ENCODE measurements at places on chromosomes 4 and X.

DNA sequence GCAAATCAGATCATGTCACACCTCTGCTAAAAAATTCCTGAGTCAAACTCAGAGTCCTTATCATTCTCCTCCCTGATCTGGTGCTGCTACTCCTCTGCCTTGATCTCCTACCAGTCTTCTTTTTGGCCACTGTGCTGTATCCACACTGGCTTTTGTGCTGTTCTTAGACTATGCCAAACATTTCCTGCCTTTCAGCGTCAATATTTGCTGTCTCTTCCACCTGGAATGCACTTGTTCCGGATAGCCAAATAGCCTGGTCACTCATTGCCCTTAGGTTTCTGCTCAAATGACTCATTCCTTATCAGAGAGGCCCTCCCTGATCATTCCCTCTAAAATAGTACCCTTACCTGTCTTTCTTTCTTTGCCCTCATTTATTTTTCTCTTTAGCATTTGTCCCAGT is 24.4 kb upstream of the RP2 start:
- peak; percentile 5 for DNase-seq

GRCh38 chr4:64727960-64728359 is 318.7 kb upstream of the TECRL start:
- no peak for DNase-seq

DNA sequence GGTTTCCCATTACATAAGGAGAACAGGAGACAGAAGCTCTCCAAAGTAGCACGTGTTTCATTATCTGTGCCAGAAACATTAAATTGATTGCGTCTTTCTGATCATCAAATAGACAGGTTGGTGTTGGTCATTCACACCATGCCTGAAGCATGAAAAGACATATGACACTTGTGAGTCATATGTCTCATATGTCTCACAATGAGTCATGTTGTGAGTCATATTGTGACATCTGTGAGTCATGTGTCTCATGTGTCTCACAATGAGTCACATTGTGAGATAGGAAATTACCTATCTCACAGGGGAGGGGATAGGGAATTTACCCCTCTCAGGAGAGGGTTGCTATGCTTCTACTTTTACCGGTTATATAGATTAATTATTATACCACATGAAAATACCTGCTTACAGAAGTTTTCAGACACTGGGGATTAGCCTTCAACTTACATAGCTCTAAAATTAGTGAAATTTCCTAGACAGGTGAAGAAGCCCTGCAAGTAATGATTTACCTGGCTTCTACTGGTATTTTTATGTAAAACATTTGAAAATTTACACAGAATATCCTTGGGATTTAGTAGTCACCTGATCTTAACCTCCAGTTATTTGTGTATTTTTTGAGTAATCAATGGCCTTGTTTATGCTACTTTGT is 80.8 kb downstream of the NPFFR2 start:
- no peak for DNase-seq

GRCh38 chr4:181688432-181688831 is 554.8 kb upstream of the TENM3 start:
- no peak for DNase-seq

DNA sequence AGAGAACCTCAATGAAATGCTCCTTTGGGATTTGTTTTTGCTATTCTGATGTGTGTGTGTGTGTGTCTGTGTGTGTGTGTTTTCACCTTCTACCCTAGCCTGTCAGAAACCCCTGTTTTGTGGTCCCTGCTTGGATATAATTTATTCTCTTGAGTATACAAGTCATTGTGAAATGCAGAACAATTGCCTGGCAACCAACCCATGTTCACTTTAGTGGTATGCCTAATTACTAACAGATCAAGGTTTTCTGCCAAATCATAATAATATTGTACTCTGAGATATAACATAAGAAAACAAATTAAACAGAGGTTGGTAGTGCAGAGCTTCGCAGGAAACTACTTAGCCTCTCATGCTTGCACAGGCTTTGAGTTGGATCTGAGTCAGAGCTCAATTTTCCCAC is 7.0 kb upstream of the TET2 start:
- DNase-seq, result no peak

DNA sequence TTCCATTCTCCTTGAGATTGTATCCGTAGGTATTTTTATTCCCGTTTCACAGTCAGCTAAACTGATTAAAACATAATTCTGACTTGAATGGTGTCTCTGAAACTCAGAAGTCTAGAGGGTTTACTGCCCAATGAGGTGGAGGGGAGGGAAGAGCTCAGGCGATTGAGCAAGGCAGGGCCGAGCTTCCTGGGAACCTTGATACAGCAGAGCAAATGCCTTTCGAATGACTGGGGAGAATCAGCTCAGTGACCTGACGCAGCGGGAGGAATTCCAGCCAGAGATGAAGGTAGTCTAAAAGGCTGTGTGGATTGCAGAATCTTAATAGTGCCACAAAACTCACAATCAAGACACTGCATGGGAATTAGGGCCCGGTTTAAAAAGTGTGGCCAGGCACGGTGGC is 233.6 kb downstream of the EVC2 start:
- no peak for DNase-seq

DNA sequence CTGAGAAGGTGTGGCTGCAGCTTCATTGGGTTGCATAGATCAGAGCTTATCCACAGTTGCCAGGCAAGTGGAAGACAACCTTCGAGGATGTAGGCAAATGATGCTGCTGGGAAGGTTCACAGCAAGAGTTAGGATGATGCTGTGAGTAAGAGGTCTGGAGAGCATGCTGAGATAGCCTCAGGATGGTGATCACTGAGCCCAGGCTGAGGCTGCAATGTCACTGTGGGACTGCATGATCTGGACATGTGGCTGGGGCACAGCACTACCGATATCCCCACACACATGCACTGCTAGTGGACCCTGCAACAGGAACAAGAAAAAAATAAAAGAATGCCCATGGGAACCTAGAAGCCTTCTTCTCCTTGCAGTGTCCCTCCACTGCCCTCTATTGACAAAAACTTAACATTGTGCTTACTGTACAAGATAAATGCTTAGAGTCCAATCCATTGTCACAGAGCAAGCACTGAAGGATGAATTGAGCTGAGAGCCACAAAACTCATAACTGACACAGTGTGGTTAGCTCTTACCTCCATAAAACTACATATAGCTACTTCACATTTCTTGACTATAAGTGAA is 105.6 kb downstream of the CNKSR2 start:
- DNase-seq, result no peak

DNA sequence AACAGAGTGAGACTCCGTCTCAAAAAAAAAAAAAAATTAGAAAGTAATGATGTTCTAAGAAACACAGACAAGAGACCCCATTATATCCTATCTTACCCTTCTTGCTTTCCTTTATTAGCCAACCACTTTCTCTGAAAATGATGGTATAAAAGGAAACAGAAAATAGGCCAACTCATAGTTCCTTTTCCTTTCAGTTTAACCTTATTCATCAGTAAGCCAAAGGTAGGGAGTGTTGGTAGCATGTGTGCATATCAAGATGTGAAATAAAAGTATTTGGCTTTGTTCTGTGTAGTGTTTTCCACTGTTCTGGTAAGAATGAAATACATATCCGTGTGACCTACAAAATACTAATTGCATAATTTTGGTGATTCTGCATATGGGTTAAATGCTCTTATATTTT is 266.6 kb downstream of the ZNF674 start:
- DNase-seq, result no peak

DNA sequence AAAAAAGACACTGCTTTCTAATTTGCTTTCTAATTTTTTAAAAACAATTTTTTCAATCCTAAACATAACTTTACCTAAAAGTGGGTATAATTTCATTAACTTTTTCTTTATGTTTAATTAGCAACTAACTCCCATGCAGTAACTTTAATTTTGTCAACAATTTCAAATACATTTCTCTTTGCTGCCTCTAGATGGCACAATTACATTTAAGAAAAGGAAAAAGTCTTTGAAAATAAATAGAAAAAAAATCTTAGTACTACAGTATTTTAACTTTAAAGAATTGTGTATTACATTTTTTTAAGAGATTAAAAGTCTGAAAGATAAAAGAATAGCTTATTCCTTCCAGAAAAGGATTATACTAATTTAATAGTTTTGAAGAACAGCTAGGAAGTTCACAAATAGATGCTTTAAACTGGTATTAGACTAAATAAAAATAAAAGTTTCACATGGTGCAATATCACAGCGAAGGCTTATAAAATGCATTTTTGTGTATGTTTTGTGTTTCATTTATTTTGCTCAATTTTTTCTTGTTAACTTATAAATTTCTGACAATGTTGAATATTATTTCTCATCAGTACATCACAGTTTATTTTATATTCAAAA is 105.1 kb downstream of the ADGRA3 start:
- no peak for DNase-seq

GRCh38 chrX:7082556-7082955 is 65.0 kb upstream of the STS start:
- no peak for DNase-seq

DNA sequence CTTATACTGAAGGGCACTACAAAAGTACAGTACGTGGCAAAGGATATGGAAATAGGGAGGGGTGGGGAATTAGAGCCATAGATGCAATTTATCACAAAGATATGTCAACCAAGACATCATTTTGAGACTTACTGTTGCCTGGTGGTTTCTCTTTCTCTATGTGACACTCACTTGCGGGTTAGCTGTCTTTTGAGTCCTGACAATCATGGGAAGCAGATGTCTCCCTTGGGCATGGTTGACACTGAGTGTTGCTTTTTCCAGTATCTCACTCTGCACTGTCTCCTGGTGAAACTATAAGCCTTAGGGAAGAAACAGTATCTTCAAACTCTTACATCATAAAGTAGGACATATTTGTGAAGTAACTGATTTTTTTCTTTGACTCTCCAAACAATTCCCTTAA is 383.5 kb upstream of the LCORL start:
- DNase-seq, result no peak

- DNase-seq, result no peak
Observed at GRCh38 chrX:3262901-3263300, 83.6 kb downstream of the MXRA5 start.

GRCh38 chr4:174408841-174409552 is 113.3 kb downstream of the HPGD start:
- no peak for DNase-seq

GRCh38 chr4:176273736-176274135 is 4.7 kb upstream of the ASB5 start:
- no peak for DNase-seq

GRCh38 chr4:183558873-183559272 is 54.0 kb downstream of the ING2 start:
- DNase-seq, result no peak

DNA sequence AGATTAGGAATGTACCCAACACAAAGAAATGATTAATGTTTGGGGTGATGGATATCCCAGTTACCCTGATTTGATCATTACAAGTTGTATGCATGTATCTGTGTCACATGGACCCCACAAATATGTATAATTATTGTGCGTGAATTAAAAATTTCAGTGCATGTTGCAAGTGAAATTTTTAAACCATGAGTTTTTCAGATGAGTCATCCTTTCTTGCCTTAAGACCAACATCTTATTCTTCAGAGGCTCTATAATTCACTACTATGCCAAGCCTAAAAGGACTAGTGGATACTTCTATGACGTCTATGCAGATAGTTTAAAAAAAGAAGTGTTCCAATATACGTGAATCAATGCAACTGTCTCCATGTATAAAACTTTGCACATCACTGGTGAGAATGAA is 113.0 kb upstream of the SH3RF1 start:
- no peak for DNase-seq

DNA sequence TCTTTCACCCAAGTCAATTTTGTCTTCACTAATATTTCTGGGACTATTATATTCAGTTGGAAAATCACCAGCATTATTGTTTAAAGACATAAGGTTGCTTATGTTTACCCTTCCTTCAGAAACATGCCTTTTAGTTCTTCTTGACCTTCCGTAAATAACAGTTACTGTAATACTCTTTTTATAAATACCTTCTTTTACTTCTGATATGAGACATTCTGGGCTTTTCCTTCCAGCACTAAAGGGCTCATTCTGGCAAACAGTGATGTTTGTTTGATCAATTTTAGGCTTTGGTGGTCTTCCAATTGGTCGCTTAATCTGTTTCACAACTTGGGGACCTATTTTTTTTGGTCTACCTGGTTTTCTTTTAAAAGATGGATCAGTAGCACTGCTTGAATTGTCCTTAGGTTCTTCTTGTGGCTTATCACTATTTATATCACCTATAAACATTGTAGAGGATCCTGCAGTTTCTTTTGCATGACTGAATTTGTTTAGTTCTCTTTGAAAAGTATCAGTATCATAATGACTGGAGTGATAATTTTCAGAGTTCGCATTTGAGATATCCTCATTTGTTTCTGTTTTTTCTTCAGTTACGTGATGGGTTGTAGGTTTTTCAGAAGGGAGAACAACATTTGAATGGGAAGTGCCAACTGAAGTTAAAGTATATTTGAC is 64.8 kb downstream of the NCAPG start:
- no peak for DNase-seq

DNA sequence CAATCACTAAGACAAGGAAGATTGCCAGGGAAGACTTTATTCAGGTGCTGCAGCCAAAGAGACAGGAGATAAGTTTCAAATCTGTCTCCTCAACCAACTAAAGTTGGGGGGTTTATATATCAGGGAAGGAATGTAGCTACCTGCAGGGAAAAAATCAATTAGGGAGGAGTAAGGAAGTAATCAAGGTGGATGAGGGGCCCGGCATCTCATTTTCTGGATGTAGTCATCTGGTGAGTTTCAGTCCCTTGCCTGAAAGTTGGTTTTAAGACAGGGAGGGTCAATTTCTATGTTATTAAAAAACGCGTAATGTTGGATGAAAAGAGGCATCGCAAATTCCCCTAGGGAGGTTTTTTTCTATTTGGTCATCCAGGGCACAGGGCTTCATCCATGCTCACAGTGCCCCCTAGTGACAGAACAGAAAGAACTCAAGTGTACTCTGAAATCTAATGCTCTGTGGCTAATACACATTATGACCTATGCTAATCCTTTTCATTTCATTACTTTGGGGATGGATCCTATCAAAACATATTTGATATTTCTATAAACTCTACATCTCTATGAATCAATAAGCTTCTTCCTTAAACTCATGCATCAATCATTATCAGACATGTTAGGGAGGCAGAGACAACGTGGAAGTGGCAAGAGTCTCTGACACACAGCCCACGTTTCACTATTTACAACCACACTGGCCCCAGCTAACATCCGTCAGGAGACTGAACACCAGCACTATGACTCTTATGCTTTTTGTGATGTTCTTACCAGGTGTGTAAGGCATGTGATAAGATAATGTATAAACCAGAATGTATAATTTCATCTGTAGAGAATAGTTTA is 1577.0 kb upstream of the TENM3 start:
- peak; percentile 3 for DNase-seq

DNA sequence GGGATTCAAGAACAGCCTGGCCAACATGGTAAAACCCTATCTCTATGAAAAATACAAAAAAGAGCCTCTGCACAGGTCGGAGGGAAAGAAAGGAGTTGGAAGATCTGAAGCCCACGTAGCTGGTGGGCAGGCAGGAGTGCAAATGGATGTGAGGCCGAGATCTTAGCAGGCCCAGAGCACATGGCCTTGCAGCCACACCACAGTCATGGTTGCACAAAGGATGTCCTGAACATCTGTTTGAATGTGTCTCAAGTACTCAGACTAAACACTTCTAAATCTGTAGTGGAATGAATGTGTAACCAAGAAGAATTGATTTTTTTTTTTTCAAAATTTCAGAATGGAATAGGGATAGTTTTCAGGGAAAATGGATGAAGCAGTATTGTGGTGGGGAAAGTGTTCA is 10.8 kb downstream of the CA5B start:
- no peak for DNase-seq

- no peak for DNase-seq
Observed at GRCh38 chr4:157509341-157509740, 288.8 kb downstream of the GRIA2 start.

- no peak for DNase-seq
Observed at GRCh38 chr4:7715271-7716009, 224.2 kb downstream of the AFAP1 start.

- DNase-seq, result no peak
Observed at GRCh38 chrX:17617806-17618205, 119.5 kb upstream of the SCML1 start.
